Omental fat pad (tissue), 4 donors: ENCODE measurements at places on chromosomes 6 and 20.

DNA sequence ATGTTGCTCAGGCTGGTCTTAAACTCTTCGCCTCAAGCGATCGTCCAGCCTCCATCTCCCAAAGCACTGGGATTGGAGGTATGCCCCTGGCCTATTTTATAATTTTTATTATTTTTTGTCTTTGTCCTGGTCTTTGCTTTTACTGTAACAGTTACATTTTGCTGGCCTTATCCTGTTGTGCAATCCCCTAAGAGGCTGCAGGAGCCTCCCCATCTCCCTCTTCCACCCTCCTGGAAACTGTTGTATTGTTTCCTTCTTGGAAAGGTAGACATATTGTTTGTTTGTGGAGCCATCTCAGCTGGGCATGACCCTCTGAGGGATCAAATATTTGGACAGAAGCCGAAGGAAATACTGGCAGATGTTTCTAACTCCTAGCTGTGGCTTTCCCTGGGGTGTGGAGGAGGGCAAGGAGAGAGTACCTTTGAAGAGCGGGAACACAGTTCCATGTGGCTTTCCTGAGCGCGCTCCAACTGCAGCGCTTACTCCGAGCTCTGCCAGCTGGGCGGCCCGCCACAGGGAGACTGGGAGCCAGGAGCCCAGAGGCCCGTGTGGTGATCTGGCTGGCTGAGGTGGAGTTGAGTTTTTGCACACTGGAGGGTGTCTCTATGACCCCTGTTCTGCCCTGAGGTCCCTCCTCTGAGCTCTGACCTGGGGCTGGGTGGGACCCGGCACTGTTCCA, 4.9 kb downstream of the MAPK13 start:
- no peak for DNase-seq

DNA sequence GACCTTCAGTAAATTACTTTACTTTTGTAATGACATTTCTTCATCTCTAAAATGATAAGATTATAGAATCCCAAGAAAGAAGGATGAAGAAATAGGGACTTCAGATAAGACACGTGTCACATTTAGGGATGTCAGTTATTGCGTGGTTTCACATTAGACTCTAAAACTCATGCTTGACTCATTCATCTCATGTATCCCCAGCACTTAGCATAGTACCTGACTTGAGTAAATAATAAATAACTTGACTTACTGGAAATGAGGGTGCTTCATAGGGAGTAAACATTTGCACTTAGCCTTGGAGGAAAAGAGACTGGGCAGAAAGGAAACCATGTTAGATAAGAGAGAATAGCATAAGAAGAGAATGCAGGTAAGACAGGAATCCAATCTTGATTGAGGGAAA, 37.2 kb downstream of the VTA1 start:
- DNase-seq, result no peak

DNA sequence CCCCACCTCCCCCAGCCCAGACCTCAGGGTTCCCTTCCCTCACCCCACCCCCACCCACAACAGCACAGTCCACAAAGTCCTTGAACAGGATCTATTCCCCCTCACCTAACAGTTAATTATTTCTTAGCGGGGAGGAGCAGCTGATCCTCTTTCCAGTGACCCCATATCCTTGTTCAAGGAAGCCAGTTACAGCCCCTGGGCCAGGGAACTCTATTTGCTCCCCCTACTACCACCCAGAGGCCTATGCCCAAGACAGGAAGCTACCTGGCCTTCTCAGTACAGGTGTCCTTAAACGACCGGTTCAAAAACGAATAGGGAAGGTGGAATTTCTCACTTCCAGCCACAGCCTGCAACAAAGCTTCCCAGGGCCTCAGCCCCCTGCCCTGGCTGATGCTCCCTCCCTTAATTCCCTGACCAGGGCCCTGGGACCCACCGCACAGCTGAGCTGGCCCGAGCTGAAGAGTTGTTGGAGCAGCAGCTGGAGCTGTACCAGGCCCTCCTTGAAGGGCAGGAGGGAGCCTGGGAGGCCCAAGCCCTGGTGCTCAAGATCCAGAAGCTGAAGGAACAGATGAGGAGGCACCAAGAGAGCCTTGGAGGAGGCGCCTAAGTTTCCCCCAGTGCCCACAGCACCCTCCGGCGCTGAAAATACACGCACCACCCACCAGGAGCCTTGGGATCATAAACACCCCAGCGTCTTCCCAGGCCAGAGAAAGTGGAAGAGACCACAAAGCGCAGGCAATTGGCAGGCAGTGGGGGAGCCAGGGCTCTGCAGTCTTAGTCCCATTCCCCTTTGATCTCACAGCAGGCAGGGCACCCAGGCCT, 778 bp downstream of the MCCD1 start:
- no peak for DNase-seq

DNA sequence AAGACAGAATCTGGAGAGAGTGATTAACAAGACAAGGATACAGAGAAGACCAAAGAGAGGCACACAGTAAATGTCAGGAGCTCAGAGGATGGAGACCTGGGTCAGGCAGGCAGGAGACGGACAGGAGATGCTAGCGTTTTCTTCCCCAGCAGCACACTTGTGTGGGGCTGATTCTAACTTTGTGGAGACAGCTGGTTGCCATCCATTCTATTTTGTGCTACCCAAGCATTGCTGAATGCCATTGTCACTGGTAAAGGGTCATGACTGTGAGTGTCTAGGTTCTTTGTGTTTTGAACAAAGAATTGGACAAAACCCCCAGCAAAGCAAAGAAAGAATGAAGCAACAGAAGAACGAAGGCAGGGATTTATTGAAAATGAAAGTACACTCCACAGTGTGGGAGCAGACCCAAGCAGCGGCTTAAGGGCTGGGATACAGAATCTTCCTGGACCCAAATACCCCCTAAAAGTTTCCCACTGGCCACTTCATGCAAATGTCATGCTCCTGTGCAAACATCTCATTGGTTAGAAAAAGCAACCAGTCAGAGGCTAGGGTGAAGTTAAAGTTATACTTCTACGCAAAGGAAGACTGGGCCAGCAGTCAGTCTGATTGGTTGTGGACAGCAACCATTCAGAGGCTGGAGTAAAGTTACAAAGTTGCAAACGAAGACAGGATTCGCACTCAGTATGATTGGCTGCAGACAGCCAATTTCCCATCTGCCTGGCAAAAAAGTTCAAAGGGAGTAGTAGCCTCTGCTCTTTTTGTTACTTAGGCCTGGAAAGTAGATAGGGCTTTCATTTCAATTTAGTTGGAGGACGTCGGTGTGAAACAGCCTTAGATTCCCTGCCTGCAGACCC, 17.5 kb downstream of the PTK7 start:
- no peak for DNase-seq

GRCh38 chr20:1652960-1653359, 4.6 kb downstream of the SIRPG start:
- DNase-seq, result no peak

DNA sequence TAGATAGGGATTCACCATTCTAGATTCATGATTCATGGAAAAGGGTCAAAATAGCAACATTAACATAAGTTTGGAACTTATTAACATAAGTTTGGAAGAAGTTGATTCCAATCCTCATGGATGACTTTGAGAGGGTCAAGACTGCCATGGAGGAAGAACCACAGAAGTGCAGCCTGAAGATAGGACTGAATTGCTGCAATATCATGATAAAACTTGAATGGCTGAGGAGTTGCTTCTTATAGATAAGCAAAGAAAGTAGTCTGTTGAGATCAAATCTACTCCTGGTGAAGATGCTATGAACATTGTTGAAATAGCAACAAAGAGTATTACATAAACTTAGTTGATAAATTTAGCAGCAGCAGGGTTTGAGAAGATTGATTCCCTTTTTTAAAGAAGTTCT, 62.2 kb downstream of the GMDS start:
- DNase-seq, result no peak

- no peak for DNase-seq
Measured at GRCh38 chr6:156464100-156464878, 312.9 kb upstream of the ARID1B start.

DNA sequence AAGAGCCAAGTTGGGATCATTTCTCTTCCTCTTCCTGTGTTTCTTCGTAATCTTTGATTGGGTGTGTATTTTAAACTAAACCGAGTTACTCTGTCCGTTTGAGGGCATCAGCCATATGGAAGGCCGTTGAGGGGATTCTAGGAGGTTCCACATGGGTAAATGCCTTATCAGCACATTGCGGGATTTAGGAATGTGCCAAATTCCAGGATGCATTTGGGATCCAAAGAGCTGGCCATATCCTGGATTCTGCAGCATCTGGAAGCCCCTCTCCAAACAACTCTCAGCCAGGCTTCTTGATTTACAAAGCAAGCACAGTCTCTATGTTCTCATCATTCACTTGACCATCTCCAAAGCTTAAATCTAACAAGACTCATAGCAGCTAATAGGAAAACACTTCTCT, 67.6 kb upstream of the RIN2 start:
- DNase-seq, result no peak

GRCh38 chr6:131216246-131216645, 81.0 kb downstream of the AKAP7 start:
- DNase-seq, result no peak

DNA sequence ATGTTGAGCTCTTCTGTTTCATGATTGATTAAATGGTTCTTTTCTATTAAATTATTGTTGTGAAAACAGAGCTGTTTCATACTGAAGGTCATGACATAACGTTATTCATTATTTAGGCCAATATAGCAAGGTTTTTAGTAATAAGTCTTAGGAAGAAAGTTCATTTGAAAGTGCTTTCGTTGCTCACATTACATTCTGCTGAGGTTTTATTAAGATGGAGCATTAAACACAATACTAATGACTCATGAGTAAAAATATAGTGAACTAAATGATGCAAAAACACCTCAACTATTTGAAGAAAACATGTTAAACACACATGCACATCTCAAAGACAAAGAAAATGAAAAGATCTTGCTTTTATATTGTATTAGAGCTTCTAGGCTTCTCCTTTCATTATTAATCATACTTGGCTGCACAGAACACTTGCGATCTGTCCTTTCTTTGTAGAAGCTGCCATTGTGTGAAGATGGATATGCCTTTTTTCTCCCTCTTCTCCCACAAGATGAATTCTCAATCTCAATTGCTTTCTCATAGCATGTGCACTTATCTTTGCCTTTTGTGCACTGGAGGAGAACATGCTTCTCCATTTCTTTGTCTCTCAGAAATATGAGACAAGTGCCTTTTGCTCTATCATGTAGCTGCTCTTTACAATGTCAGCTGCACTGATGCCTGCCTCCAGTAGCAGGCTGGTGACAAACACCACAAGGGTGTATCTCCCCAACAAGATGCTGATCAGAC, 312.4 kb downstream of the PHF3 start:
- DNase-seq, result no peak

GRCh38 chr20:51831866-51832265, 29.5 kb upstream of the SALL4 start:
- no peak for DNase-seq

GRCh38 chr20:22407237-22408193, 176.9 kb downstream of the FOXA2 start:
- DNase-seq, result no peak

- DNase-seq, result no peak
Measured at GRCh38 chr6:106885679-106886078, 88.8 kb downstream of the CD24 start.

GRCh38 chr6:20400456-20401204, 1.0 kb upstream of the E2F3 start:
- no peak for DNase-seq

DNA sequence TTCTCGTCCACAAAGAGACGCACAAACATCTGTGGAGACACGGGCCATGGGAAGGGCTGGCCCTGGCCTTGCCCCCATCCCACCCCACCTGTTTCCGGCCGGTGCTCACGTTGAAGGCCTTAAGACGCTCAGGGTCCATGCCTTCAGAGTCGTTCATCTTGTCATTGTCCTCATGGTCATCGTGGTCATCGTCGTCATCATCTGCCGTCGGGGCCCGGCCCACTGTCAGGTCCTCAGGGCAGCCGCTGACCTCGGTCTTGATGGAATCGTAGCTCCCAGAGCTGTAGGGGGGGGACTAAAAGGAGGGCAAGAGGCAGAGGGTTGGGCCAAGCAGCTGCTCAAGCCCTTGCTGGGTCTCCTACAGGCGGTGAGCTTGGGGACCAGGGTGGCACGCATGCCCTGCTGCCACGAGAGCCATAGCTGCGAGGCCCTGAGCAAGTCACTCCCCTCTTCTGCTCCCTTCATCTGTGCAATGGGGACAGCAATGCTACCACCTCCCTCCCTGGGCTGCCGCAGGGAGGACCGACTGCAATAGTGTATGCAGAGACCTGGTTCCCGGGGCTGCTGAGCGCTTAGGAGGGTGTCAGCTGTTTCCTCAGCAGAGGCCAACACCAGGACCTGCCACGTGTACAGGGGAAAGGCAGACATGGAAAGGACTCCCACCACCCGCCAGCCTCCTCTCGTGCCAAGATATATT, 95.5 kb downstream of the ASXL1 start:
- DNase-seq, result no peak

DNA sequence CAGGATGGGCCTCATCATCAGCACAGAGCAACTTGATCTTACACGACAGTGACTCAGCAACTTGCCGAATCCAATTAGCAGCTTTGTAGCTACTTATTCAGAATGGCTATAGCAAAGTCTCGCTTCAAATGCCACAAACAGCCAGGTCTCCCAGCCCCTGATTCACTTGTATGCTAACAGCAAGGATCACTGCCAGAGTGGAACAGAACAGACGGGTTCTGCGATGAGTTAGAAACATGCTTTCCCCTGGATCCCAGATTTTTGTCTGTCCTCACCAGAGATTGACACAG, 254.4 kb downstream of the NRN1 start:
- no peak for DNase-seq

GRCh38 chr20:47419953-47420514, 63.5 kb upstream of the ZMYND8 start:
- DNase-seq, result no peak

DNA sequence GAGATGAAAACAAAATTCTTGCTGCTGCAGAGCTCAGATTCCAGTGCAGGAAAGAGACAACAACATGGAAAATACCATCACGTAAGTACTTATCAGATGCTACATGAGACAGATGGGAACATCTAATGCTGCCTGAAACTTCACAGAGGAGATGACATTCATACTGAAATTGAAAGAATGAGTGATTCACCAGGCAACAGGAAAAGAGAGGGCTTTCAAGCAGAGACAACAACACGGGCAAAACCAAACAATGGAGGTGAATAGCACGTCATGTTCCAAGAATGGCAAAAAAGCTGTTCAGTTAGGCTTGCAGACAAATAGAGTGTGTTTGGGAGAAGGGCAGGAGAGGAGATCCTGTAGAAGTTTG, 39.3 kb downstream of the GTF2H5 start:
- no peak for DNase-seq

- DNase-seq, result no peak
Measured at GRCh38 chr20:47727170-47727880, 58.0 kb downstream of the SULF2 start.

GRCh38 chr6:131972741-131973140, 21.6 kb upstream of the CCN2 start:
- no peak for DNase-seq

- DNase-seq, result no peak
Measured at GRCh38 chr6:40074306-40075055, 140.2 kb upstream of the MOCS1 start.

GRCh38 chr6:1864496-1864895, 254.8 kb downstream of the FOXC1 start:
- no peak for DNase-seq

GRCh38 chr6:146498309-146498708, 45.3 kb upstream of the RAB32 start:
- no peak for DNase-seq
